ENCODE measurements at places on chromosomes 3 and 15.

DNA sequence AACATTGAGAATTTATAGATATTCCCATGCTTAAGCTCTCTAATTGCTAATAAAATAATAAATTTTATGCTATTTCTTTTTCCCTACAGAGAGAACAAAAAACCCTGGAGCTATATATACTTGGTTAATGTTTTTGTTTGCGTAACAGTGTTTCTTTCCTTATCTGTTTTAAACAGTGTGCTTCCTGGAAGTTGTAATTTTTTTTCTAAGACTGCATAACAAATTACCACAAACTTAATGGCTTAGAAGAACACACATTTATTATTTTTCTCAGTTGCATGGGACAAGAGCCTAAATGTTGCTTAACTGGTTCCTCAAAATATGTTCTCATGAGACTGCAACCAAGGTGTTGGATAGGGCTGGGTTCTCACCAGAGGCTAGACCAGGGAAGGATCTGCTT, 49.7 kb upstream of the DPH6 start:
- no peak for DNase-seq

DNA sequence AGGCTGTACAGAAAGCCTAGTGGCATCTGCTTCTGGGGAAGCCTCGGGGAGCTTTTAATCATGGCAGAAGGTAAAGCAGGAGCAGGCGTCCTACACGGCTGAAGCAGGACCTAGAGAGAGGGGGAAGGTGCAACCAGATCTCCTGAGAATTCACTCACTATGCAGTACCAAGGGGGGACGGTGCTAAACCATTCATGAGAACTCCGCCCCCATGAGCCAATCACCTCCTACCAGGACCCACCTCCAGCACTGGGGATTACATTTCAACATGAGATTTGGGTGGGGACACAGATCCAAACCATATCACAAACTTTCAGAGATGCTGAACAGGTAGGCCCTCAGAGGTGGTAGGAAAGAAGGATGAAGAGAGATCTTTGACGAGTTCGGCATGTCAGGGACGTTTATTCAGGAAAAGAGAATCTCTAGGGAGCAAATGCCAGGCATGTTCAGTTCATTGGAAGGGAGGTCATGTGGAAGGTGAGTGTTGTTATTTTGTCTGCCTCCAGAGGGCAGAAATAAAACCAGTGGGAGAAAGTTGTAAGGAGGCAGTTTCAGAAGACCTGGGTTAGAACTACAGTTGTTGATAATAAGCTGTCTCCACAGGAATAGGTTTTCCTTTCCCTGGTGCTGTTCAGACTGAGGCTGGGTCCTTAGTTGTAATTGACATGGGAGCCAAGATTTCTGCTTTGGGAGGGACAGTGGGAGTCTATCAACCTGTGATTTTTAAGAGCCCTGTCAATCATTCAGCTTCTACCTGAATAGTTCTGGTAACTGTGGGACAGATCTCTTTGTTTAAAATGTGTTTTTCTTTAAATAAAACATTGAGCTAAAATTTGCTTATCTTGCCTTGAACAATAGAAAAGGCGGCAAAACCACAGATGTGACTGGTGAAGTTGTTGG, 4.3 kb upstream of the FNDC3B start:
- DNase-seq = no peak

- no peak for DNase-seq
Observed at GRCh38 chr15:88701561-88702095, 62.8 kb downstream of the ISG20 start.

- DNase-seq = no peak
Observed at GRCh38 chr3:14789640-14790285, 29.0 kb upstream of the FGD5 start.

- no peak for DNase-seq
Observed at GRCh38 chr3:49343163-49343562, 3.3 kb upstream of the USP4 start.

- DNase-seq = no peak
Observed at GRCh38 chr15:53203454-53203853, 413.3 kb upstream of the ONECUT1 start.

DNA sequence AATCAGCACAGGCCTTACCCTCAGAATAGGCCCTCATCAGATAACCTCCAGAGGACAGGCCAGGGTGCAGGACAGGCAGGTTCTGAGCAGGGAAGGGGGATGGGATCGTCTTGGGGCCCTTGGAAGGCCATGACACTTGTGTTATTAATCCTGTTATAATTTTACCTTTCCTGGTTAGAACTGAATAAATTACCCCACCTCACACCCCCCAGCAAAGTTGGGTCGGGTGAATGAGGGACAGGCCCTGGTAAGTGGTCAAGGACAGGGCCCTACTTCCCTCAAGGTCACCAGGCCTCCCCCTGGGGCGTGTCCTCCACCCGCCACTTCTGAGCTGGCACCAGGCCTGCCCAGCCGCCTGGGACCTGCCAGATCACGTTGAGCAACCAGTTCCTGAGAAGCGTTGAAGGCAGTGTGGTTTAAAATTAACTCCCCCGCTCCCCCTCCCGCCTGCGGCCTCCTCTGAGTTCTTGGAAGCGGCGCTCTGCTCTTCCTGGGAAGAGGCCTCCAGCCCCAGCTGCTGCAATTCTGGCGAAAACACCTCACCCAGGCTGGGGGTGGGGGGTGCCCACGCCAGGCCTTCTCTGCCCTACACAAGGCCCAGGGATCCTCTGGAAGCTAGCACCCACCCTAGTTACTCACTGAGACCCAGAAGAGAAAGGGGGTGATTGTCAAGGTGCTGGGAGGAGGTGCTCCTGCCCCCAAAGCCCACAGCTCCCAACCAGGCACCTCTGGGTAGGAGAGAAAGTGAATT, 10.6 kb downstream of the CISH start:
- DNase-seq = peak; percentile 78

GRCh38 chr3:77667901-77668300, 628.0 kb downstream of the ROBO2 start:
- no peak for DNase-seq
